ENCODE measurements at places on chromosomes 13 and 19.

GRCh38 chr19:44572581-44572900 is 40.8 kb upstream of the IGSF23 start:
- no peak for DNase-seq

DNA sequence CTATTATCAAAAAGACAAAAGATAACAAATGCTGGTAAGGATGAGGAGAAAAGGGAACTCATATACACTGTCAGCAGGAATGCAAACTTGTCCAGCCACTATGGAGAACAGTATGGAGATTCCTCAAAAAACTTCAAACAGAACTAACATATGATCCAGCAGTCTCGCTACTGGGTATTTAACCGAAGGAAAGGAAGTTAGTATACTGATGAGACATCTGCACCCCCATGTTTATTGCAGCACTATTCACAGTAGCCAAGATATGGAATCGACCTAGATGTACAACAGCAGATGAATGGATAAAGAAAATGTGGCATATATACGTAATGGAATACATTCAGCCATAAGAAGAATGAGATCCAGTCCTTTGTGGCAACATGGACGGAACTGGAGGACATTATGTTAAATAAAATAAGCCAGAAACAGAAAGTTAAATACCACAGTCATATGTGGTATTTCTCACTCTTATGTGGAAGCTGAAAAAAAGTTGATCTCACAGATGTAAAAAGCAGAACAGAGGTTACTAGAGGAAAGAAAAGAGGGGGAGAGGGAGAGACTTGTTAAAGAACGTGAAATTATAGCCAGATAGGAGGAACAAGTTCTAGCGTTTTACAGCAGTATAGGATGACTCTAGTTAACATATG is 83.2 kb downstream of the RUBCNL start:
- no peak for DNase-seq

- peak; percentile 93 for DNase-seq
Measured at GRCh38 chr19:57435062-57435978, at the start of gene ZNF749. TSS of gene ZNF749 (plus strand) at chr19:57435325. CDS start at chr19:57435579, 254 bp downstream.

DNA sequence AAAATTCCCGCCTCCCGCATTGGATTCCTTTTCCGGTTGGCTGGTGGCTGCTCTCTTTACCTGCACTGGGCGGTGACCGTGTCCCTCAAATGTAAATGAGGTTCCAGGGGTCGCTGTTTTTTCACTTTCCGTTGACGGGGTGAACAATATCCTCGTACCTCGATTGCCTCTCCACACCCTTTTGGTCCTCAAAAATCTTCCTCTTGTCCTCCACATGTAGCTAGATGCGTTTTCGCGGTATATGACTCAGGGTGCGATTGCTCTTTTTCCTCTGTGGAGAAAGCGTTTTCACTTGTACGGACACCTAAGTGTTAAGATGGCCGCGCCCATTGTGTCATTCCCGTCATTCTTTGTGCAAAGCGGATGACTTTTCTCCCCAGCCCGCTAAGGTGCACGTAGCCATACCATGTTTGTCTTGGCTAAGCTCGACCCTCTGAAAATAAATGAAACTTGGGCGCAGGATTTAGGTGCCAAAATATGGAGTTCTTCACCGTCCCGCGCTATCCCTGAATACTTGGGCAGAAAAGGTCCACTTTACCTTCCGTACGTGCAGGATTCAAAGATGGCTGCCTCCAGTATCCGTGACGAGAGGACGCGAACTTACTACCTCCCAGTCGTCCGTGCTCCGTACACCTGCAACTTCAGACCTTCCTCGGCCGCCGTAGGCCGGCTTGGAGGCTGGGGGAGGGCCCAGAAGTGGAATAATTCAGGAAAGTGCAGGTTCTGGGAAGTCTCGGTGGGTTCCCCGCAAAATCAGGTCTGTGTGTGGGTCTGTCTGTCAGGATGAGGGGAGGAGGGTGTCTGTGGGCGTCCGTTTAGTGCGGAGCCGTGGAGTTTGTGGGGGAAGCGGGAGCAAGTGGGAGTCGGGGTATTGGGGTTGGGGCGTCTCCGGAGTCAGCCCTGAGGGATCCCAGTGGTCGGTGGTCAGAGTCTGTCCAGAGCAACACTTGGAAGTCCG is at the start of gene ZNF613:
Gene ZNF613, plus strand, starts transcription at position 689 of the 958 bp plus-strand sequence. CDS start 8,749 bp downstream, outside the sequence.
- peak; percentile 73 for DNase-seq

DNA sequence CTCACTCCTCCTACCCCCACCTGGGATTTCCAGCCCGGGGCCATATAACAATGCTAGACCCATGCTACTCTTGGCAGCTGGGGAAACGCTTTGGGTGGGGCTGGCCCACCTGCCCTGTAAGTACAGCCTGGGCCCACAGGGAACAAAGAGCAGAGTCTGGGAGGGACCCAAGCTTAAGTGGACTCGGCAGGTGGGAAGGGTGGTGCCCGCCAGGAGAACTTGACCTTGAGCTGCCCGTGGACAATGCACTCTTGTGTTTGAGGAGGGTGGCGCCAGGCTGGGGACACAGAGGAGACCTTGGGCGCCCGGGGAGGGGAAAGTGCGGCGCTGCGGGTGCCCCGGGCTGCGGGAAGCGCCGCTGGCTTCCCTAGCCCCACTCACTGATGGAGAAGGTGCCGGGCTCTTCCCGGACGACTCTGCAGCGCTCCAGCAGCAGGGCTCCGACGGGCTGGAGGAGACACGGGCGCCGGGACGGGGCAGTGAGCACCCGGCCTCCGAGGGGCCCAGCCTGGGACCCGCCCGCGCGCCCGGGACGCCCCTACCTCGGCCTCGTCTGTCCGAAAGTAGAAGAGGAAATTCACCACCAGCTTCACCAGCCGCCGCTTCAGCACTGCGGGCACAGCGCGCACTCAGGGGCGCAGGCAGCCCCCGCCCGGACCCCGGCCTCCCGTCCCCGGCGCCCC is 607 bp downstream of the PLEKHJ1 start:
- DNase-seq, result no peak

- DNase-seq, result no peak
Measured at GRCh38 chr19:10543059-10543419, 665 bp upstream of the ATG4D start.

DNA sequence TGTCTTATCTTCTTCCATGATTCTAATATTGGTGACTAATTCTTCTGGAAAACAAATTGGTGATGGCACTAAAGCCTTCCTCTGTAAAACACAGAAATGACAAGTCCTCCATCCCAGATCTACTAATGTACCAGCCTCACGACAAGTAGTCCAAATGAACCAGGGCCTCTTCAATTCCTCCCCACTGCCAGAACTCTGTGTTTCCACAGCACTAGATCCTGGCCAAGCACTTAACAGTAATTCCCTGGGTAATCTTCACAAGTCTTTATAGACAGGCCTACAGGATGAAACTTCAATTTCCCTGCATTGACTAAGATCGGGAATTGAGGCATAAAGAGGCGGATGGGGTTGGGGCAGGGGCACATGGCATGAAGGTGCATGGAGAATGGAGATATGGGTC is 52.7 kb downstream of the SIAH3 start:
- DNase-seq, result no peak

- no peak for DNase-seq
Measured at GRCh38 chr13:83634601-83635000, 247.7 kb downstream of the SLITRK1 start.

- DNase-seq, result no peak
Measured at GRCh38 chr19:6228551-6229215, 51.1 kb downstream of the MLLT1 start.

GRCh38 chr13:30847650-30848307 is 58.3 kb upstream of the MEDAG start:
- no peak for DNase-seq

DNA sequence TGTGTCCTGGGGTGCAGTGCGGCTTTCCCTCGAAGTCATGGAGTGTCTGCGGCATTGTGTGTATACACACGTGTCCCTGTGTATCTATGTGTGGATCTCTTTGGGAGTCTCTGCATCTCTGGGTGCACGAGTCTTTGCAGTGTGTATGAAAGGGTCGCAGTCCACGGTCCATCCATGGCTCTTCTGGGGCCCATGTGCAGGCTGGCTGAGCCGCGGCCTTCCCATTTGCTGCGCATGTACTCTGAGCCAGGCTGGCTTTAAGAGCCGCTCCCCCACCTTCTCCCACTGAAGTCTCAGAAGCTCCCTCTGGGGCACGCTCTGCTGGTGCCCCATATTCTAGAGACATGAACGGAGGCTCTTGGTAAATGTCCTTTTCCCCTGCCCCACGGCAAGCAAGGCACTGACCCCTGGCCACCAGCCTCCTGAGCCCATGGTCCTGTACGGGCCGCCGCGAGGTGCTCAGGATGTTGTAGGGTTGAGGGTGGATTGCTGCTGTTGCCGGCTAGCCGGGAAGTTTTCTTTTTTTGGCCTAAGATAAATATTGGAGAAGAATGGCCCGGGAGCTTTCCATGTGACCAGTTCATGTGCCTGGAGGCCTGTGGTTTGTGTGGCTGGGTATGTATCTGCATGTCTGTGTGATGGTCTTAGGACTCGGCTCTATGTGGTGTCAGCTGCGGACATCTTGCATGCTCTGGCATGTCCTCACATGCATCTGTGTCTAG is 31.9 kb downstream of the PAK4 start:
- no peak for DNase-seq

- DNase-seq, result no peak
Measured at GRCh38 chr19:35169221-35169995, 14.9 kb downstream of the FXYD5 start.

GRCh38 chr19:29088761-29089160 is 124.2 kb downstream of the UQCRFS1 start:
- DNase-seq, result no peak

All from NCI-H1048 (cell line).